ENCODE measurements at places on chromosomes 5 and 9.

- no peak for DNase-seq
These were observed 277.7 kb upstream of the DAP start for GRCh38 chr5:11038772-11039171.

DNA sequence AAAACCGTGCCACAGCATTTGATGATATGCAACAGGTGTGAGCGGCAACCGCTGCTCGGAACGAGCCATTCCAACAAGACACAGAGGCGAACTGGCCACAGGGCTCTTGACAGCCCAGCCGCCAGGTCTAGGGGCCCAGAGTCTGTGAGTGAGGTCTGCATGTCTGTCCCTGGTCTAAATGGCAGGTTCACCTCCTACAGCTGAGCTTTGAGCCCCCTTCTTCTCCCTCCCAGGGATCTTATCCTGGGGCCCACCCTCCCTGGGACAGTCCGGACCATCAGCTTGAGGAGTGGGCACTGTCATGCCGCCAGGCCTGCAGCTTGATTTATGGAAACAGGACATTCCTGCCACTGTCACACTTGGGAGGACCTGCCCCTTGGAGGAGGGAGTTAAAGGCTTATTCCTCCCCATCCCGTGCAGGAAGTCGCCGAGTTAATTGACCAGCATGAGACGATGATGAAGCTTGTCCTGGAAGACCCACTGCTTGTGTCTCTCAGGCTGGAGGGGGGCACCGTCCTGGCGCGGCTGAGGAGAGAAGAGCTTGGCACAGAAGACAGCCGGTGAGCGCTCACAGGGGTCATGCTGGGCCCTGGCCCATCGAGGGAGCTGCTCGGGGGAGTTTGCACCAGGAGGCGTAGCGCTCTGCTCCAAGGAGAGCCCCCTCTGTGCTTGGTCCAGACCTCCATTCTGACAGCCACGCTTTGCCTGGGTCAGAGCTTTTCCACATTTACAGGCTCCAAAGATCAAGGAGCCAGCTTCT lies 35.5 kb upstream of the LRRC14B start:
- DNase-seq, result no peak

- no peak for DNase-seq
These were observed 173.0 kb downstream of the MAST4 start for GRCh38 chr5:66769030-66769733.

DNA sequence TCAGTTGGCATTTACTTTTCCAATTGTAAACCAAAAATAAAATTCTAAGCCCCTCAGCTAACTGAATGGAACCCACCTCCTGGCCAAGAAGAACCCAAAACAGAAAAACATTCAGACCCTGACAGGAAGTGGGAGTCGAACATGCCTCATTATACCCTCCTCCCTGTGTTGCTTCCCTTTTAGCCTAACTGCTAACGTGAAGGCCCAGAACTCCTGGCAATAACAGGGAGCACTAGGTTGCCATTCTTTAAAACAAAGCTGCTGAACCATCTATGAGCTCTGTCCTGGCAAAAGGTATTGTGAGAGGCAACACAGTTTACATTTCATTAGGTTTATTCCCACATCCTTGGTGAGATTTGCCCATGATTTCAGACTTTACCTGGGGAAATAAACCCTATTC lies 481.4 kb downstream of the CHSY3 start:
- DNase-seq, result no peak

DNA sequence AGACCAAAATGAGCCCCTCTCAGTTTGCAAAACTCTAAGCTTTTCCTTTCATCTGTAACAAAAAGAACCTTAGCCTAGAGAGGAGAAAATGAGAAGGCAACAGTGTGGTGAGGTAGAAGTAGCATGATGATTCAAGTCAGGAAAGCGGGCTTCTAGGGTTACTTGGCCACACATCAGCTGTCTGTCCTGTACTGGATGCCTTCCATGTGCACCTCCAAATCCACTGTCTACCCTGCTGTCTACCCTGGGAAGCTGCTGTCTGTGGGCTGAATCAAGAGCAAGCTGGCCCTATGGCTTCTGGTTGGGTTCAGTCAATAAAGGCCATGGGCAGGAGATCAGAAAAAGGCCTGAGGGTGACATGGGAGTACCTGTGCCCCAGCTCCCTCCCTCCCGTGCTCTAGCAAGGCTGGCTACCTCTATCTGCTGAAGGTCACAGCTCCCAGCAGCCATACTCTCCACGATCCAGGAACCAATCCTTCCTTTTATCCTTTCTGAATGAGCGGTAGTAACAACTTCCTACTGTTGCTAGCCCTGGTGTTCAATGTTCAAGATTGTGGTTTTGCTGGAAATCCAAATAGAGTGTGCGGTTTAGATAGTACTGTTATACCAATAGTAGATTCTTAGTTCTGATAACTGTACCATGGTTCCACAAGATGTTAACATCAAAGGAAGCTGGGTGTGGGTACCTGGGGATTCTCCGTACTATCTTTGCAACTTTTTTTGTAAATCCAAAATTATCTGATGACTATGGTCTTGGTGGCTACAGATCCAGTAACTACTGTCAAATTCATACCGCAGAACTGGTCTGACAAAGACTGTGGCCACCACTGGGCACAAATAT lies 191.0 kb downstream of the ESM1 start:
- no peak for DNase-seq

DNA sequence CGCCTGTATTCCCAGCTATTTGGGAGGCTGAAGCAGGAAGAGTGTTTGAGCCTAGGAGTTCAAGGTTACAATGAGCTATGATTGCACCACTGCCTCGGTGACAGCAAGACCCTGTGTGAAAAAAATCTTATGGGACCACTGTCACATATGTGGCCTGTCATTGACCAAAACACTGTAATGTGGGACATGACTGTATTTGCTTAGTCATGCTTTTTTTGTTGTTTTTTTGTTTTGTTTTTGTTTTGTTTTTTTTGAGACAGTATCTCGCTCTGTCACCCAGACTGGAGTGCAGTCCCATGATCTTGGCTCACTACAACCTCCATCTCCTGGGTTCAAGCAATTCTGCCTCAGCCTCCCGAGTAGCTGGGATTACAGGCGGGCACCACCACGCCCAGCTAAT lies 13.5 kb downstream of the POLR1E start:
- DNase-seq, result no peak

DNA sequence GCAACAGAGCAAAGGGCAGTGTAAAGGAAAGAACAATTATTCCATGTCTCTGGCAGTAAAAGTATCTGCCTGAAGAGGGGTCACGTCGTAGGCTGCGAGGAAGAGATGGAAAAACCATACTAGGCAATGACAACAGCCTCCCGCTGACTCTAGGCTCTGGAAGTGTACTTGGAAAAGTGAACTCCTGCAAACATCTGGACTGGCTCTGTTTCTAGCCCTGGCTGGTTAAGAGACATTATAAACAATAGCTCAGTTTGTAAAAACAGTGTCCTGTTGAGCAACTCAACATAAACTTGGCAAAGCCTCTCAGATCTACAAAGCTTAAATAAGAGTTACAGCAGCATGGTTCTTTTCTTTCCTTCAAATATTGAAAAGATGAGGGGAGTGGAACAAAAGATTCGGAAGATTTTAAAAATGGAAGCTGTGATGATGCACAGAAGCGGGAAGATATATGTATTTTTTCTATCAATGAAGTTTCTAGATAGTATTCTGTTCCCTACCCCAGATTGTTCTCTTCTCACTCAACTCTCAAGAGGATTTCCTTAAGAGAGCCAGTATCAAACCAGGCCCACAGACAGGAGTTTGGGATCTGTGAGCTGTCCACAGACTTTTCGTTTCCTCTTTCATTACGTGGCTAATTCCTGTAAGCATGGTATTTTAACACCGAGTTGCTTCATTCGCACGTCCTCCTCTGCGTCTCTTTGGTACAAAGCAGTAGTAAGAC lies 79.4 kb downstream of the SPTLC1 start:
- no peak for DNase-seq

GRCh38 chr5:34657274-34657921 lies 1.3 kb downstream of the RAI14 start:
- DNase-seq, result no peak
